ENCODE measurements at places on chromosomes 2 and 18.

DNA sequence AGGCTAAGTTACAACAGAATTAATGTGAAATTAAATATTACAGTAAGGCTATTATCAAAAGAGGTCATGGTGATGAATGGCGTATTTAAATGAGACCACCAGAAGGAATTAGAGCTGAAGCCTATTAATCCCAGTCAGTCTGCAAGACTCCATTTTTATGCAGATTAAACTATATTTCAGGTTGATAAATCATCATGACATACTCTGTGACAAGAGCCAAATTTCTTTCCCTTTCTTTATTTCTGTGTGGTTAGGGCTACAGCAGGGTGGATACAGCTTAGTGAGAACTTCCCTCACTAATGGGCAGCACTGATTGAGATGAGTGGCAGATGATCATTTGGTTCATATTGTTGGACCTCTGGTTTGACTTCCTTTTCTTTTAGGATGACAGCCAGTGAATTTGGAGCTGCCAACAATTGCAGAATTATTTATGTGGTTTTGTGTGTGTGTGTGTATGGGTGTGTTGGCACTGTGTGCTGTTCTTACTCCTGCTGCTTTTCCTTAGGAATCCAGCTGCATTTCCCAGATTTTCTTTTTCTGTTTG lies 481.3 kb downstream of the PIK3C3 start:
- no peak for DNase-seq

- DNase-seq = no peak
Observed at GRCh38 chr2:202555356-202555755, 79.4 kb upstream of the FAM117B start.

- no peak for DNase-seq
Observed at GRCh38 chr2:234558642-234559041, 61.8 kb upstream of the ARL4C start.

GRCh38 chr2:112876971-112877361 lies 34.0 kb upstream of the IL37 start:
- no peak for DNase-seq

DNA sequence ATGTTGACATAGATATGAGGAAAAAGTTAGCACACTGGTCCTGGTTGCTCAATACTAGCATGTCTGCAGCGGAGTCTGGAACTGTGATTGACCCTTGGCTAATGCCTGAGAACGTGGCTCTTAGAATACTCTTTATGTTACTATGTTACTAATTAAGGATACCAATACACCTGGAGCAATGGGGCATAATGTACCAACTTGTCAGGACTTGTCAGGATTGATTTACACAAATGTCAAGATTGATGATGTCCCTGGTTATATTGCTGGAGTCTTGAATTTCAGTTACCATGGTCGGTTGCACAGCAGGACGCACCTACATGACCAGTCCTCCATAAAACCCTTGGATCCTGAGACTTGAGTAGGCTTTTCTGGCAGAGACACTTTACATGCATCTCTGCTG lies 810.9 kb downstream of the CPS1 start:
- DNase-seq = no peak

GRCh38 chr2:173326806-173327205 lies 27.9 kb upstream of the CDCA7 start:
- DNase-seq = no peak

GRCh38 chr2:97993926-97994325 lies 1.8 kb downstream of the TMEM131 start:
- no peak for DNase-seq

GRCh38 chr2:181466661-181467576 lies 9.7 kb downstream of the ITGA4 start:
- DNase-seq = peak; percentile 80

DNA sequence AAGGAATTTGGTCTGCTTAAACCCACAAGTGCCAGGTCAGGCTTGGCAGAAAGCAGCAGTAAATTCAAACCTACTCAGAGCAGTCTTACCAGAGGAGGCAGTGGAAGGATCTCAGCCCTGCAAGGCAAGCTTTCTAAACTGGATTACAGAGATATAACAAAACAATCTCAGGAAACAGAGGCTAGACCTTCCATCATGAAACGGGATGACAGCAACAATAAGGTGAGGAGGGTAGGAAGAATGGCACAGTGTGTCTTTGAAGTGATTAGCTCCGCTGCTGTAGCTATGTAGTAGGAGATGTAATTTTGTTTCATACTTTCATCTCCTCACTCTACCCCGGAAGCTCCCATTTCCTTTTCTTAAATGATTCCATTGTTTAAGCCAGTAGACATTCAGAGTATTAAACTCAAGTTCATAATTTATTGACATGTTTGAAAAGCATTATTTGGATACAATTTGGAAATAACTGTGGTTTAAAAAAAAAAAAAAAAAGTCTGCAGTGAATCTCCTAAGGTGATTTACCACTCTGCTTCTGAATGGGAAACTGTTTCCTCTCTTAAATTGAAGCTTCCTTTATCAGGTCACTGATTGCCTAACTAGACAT lies 29.4 kb upstream of the DYSF start:
- DNase-seq = no peak

DNA sequence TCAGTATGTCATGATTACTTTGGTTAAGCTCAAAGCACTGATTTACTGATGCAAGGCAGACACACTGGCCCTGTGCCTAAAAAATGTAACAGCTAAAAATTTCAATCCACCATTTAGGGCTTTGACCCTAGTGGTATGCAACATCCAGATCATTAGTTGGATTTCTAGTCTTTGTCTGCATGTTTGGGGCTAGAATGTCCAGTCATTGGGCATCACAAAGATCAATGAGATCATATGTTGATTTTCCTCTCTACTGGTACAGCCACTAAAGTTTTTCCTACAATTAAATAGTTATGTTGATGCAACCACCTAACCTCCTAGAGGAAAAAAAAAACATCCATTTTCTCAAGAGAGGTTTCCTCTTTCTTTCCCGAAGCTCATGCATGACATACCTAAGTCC lies 53.4 kb upstream of the REV1 start:
- DNase-seq = no peak

GRCh38 chr2:157501026-157501425 lies 57.1 kb upstream of the CYTIP start:
- no peak for DNase-seq

GRCh38 chr2:227655454-227655853 lies 11.2 kb upstream of the SCYGR5 start:
- DNase-seq = no peak

DNA sequence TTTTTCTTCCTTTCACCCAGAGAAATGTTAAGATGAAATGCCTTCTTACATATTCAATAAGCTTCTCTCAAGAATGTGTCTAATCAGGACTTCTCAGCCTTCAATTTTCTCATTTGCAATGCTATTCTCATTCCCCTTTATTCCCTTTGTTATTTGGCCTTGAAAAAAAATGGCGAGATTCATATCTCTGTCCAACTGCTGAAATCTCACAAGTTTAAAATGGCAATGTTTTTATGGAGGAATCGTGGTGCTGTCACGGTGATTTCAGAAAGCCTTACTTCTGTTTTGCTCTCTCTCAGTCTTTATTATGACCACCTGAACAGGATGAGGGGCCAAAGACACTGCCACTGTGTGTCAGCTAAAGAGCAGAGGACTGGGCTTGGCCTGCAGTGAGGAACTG lies 928.5 kb downstream of the DCC start:
- no peak for DNase-seq

DNA sequence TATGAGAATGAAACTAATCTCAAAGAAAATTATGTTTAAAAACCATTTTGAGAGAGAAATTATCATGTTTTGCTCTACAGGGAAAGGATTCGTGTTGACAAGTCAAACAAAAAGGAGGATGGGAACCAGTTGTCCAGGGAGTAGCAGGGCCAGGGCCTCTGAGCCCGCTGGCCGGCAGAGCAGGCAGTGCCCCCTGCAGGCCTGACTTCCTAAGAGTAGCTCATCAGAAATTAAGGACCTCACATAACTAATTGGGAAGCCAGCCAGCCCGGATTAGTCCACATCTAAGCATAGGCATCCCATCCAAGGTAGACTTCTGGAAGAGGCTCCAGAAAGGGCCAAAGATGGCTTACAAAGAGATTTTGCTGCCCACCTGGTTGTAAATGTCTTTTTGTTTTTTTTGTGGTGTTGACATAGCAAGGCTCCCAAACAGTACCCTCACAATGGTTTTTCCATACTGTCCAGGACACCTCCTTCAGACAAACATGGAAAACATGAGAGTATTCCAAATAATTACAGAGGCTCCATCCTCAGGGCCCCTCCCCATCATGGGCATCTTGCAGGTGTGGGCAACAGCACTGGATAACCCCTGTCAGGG lies 241.2 kb upstream of the TANK start:
- DNase-seq = peak; percentile 32

GRCh38 chr2:50743471-50743870 lies 288.5 kb downstream of the NRXN1 start:
- DNase-seq = no peak

- DNase-seq = peak; percentile 55
Observed at GRCh38 chr2:197113275-197113711, 186.8 kb upstream of the PGAP1 start.

- DNase-seq = no peak
Observed at GRCh38 chr18:73283788-73284187, 416.0 kb upstream of the NETO1 start.

GRCh38 chr2:98929920-98930319 lies 6.1 kb downstream of the CRACDL start:
- DNase-seq = no peak

DNA sequence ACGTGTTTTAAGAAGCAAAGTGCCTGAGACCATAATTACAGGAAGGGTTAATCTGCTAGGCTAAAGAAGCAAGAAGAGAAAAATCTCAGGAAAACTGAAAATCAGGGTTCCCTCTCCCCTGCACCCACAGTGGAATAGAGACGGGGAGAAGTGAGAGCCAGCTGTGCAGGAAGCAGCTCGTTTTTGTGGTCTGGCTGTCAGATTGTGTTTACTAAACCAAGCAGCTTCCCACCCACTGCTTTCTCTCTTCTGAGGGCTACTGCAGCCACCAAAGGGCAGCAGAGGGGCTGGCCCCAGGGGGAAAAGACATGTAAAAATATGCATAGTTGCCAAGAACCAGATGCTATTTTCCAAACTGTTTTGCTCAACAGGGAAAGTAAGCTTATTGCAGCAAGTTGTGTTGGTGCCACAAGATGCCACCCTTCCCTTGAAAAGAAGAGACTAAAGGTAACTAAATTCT lies 72.6 kb upstream of the THUMPD2 start:
- no peak for DNase-seq

DNA sequence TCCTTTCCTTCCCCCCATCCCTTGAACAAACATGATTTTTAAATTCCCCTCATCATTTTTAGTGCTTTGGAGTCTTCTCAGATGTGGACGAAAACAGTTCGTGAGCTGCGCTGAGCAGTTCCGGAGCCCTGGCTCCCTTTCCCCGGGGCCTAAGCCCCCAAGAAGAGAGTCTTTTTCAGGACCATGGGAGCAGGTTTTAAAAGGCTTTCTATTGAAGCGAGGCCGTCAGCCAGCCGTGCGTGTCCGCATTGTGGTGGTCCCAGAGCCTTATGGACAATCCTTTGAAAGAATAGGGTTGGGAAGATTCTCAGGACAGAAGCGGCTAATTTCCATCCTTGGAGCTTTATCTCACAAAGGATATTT lies 290.7 kb downstream of the SOX11 start:
- DNase-seq = no peak

- DNase-seq = no peak
Observed at GRCh38 chr2:147829106-147829505, 15.7 kb upstream of the ACVR2A start.

DNA sequence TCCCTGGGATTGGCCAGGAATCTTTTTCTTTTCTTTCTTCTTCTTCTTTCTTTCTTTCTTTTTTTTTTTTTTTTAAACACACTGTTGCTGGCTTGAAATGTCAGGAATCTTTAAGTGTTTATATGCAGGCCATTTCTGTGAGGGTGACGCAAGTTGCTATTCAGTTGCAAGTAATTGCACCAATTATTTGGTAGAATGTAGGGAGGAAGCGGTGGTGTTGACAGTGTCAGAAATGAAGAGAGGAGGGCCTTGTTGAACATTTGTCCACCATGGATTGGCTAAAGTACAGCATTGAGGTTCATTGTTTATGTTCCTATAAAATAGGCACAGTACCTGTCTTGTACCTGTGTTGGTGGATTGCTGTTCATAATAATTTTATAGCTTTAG lies 6.5 kb downstream of the RPIA start:
- DNase-seq = no peak

DNA sequence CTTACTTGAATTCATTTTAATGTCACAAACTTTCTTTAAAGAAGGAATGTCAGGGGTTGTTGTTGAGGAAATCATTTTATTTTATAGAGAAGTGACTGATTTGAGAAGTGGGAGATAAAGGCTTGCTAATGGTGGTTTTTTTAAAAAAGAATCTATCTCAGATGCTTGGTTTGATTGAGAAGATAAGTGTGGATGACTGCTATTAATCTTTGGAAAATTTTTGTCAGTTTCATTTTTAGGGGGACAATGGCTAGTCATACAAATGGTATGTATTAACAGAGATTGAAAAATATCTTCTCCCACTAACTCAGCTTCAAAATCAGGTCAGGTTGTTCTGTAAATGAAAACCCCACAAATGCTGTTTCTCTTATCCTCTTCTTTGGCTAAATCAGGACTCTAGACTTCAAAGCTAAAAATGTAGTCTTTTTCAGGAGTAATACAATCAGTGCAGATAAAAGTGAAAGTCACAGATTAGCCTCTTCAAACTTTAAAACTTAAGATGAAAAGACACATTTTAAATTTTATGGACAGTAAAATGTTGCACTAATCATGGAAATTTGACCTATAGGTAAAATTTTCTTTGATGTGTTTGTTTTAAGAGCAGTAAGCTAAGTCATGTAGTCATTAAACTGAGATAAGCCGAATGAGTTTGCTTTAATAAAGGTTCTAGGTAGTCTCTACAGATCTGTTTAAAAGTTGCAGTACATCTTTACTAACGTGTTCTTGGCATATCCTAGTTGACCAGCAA lies 674.2 kb upstream of the VRK2 start:
- DNase-seq = no peak

- no peak for DNase-seq
Observed at GRCh38 chr2:30356071-30356470, 91.0 kb upstream of the LCLAT1 start.

DNA sequence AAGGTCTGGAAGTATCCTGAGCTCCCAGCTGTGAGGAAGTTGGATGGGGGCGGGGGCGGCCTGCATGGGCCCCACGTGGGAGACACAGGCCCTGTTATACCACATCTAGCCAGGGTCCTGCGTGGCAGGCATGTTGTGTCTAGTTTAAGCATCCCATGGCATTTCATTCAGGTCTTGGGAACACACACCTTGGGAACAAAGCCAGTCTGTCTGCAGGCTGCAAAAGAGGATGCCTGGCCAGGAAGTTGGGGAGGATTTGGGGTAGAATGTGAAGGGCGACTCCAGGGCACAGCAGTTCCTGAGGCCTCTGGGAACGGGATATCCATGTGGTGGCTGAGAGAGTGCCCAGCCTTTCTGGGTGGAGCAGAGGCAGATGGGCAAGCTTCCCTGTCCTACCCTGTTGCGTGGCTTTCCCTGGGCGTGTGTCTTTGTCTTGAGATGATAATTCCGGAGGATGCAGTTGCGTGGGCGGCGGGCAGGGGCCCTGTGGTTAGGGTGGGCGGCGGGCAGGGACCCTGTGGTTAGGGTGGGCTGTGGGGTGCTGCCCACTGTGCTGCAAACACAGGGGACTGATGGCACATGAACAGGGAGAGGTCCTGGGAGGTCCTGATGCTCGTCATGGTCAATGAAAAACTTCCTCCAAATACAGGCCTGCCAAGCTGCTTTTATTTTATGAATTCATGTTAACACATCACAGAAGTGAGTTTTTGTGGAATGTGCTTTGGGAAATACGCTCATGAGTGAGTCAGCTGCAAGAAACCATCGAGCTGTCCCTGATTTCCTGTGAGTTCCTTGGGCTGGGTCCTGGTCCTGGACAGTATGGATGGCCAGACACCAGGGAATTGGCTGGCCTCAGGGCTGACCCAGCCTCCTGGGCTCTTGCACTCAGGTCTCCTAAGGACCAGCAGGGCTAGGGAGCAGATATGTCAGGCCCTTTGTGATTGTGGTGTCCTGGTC lies 90.0 kb upstream of the HS6ST1 start:
- DNase-seq = no peak

All from CD4-positive, alpha-beta T cell treated with Interferon alpha-2 for 1 hour (primary cell).